Activated gamma-delta T cell treated with anti-CD3 and anti-CD28 coated beads, Interleukin-2, amount 50 U/mL, for 16 hours (primary cell): ENCODE measurements at places on chromosomes 7 and 10.

- DNase-seq = no peak
Measured at GRCh38 chr7:75937958-75938786, 23.2 kb downstream of the POR start.

DNA sequence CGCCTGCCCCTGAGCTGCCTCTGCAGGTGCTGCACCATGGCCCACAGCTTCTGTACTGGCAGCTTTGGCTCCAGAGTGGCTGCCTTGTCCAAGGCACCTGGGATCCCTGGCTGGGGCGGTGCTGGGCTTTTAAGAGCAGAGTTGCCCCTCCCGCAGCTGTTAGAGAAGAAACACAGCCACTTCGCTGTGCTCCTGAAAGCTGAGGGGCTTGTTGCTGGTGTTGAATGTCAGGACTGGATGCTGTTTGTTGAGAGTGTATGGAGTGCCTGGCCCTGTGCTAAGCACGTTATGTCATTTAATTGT lies 6.2 kb downstream of the FAM241B start:
- no peak for DNase-seq

DNA sequence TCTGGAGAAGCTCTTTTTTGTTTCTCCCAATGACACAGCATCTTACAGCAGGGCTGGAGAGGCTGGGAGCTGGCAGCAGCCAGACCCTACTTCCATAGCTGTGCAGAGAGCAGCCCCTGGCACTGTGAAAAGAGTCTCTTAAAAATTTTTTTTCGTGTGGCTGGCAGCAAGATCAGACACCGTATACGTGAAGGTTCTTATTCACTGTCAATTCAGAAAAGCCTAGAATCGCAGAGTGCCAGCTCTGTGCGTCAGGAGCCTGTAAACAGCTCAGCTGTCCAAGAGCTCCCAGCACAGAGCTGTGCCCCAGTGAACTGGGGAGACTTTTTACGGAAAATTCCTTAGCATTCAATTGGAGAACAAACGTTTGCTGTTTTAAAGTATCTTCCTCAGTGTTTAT lies 6.5 kb downstream of the BAG3 start:
- no peak for DNase-seq

DNA sequence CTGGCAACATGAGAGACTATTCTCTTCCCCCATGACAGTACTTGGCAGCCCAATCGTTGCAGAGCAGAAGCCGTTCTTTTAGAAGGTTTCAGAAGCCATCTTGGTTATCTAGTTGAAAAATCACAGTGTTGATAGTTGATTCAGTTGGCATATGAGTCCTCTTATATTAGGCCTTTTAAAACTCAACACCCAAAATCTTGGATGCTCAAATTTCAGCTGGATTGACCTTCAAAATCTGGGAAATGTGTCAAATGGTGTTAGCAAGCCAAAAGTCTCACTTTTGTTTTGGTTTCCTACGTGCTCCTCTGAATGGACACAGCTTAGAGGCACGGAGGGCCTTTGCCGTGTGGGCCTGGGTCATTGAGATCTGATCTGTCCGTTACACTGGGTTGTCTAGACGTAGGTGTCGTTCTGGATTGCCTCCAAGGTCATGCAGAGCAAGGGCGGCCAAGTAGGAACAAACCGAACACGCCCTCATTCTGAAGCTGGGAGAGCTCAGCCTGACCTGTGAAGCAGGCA lies 59.3 kb upstream of the BMPER start:
- DNase-seq = no peak

GRCh38 chr7:76272851-76273497 lies 29.5 kb upstream of the HSPB1 start:
- no peak for DNase-seq

DNA sequence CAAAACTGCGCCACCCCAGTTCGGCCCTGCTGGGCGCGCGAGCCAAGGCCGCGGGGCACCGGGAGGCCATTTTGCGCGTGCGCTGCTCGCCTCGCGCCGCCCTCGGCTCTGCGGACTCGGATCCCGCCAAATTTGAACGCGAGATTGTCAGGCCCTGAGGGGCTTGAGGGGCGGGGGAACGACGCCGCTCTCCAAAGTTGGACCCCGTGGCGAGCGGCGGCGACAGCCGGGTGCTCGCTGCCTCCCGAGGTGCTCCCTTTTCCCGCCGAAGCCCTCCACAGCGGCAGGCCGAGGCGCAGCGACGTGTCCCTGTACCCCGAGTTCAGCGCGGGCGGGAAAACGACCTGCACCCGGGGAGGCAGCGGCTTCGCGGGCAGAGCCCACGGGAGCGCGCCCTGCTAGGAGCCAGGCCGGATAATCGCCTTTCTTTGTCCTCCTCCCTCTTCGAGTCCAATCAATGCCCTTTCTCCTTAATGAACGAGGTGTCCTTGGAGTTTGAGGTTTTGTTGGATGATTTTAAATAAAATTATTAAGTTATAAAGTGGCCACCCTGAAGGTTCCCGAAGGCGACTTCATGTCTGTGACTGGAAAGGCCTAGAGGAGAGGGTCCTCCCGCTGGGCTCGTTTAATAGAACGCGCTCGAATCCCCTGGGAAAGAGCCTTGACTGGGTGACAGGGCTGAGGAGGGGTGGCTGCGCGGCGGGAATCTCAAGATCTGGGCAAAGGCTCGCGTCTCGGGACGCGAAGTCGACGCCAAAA lies 10.7 kb upstream of the SPAG6 start:
- no peak for DNase-seq

DNA sequence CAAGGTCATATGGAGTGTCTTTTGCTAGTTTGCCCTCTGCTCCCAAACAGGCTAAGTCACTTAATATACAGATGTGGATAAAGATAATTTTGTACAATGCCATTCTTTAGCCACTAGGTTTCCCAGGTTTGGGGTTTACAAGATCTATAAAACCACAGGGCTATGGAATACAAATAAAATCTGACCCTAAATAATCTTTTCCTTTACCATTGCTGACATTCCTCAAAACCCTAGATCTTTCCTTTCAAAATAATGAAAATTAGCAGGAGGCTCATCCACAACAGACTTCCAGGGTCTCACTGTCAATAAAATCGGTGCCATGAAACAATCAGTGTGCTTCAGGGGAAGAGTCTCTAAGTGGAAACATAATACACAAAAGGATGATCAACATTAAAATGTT lies 148.4 kb downstream of the CPEB3 start:
- no peak for DNase-seq

- no peak for DNase-seq
Measured at GRCh38 chr7:130974794-130975193, 240.8 kb upstream of the KLF14 start.

GRCh38 chr10:131580076-131580652 lies 268.6 kb upstream of the TCERG1L start:
- no peak for DNase-seq

GRCh38 chr10:121764233-121764942 lies 163.4 kb downstream of the ATE1 start:
- DNase-seq = no peak

DNA sequence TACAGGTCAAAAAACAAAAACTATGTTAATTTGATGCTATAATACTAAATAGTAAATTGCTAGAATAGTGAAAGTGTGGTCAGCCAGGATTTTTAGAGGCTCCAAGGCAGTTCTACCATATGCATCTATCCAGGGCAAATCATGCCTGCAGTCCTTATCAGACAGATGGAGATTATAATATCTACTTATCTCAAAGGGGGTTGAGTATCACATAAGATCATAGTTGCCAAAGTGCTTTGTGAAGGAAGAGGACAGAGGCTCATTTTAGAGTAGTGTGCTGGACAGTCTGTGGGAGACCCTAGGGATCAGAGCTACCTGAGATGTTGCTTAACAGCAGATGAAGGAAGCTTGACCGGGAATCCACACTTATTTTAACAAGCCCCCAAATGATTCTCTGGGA lies 3.2 kb downstream of the ICA1 start:
- DNase-seq = no peak

- DNase-seq = no peak
Measured at GRCh38 chr10:101224910-101225823, 4.1 kb downstream of the LBX1 start.

DNA sequence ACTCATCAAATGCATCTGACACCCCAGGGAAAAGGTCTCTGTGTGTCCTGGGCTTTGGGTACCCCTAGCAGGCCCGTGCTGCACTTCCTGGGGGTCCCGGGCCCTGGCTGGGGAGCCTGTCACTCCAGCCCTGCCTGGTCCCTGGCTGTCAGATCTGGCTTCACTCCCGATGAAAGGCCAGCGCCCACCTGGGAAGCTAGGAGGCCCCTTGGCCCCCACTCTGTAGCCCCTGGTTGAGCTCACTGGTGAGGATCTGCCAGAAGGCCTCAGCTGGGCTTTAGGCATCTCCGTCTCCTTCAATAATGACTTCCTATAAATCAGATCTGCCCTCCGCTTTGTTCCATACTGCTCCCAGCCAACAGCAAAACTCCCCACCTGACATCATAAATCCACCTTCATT lies 64.0 kb downstream of the GOLGA7B start:
- no peak for DNase-seq

GRCh38 chr10:55141892-55142291 lies 340.9 kb upstream of the PCDH15 start:
- DNase-seq = no peak

DNA sequence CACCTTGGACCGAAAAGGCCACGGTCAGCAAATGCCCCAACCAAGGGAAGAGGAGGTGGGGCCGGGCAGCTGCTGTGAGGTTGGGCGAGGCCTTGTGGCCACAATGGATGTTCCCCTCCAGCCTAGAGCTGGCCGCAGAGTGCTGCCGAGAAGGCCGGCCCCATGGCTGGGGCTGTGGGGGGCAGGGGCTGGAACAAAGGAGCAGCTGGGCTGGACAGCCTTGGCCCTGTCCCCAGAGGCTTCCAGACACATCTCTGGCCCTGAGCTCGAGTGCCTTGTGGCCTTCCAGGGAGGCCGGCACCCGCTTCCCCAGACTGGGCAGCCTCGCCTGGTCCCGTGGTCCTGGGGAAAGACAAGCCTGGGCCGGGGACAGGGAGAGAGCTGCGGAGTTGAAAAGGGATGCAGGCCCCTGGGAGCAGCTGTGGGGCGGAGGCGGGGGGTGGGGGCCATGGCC lies 88.0 kb downstream of the PDGFA start:
- DNase-seq = no peak

GRCh38 chr10:24849501-24850299 lies 102.7 kb downstream of the PRTFDC1 start:
- no peak for DNase-seq

DNA sequence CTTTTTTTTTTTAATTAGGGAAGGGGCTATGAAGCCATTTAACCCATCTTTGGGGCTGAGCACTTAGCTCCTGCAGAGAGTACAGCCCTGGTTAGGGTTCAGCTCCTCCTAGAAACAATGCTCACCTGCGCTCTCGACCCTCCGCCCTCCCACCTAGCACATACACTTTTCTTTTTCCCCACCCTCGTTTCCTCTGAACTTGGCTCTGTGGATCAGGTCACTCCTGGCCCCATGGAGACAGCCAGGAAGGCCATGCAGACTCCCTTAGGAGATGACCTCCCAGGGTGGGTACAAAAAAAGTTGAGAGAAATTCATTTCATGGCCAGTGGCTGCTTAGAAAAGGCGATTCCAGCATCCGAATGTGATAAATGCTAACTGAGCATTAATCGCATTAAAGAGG lies 15.8 kb downstream of the PAX2 start:
- no peak for DNase-seq

DNA sequence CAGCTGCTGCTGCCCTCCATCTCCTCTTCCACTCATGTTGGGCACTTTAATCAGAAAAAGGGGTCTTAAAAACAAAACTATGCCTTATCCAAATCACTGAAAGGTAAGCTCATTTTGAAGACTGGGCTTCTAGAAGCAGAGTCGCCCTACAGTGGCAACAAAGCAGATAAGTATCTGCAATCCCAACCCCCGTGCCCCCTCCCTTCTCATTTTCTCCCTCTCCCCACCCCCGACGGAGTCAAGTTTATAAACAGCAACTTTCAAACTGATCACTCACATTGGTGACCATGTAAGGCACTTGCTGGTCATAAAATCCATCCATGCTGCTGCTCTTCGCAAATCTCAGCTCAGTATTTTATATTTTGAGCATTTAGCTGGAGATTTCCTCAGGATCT lies 738 bp downstream of the ETV1 start:
- no peak for DNase-seq

DNA sequence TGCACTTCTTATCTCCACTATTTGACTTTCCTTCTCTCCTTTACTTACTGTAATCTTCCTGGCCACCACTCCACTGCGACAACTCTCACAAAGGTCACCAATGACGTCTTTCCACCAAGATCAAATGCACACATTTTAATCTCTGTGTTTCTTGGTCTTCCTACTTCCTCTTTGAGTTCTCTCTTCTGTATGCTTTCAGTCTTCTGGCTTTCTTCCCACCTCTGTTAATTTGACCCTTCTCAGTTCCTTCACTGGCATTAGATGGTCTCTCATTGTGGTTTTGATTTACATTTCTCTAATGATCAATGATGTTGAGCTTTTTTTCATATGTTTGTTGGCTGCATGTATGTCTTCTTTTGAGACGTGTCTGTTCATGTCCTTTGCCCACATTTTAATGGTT lies 31.9 kb downstream of the FAM107B start:
- no peak for DNase-seq

- DNase-seq = no peak
Measured at GRCh38 chr7:10040674-10041073, 933.0 kb upstream of the PHF14 start.

DNA sequence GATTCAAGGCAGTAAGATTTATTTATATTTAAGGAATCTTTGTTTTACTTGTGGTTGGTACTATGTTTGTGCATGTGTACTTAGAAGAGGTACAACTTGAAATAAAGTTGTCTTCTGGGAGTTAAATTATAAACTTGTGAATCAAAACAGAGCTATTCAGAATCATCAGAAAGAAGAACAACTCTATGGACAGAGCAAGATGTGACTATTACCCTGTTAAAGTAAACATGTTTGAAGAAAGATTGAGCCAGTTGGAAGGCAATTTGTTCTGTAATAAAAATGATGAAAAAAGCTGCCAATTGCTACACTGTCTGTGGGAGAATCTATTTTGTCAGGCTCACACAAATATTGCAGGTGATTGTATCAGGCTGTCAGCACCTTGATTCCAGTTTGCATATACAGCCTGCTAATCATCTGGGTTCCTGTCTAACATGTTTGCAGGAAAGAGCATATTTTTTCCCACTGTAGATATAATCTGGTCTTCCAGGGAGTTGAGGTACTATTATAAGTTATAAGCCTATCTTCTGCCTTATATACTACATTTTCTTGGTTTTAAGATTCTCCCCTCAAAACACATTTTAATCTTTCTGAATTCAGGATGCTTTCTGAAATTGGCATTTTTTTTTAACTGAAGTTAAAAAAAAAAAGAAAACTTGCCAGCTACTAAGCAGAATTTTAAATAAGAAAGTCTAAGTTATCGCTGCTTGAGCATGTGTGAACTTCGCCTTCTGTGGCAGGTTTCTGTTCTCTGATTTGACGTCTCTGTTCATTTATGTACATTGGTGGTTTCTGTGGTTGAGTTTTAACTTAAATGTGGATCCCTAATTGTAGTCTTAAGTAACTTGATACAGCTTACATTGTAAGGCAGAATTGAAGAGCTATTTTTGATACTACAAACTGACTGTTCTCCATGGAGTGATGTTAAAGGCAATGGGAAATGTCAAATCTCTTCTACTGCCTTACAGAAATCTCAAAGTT lies 46.0 kb downstream of the ZNRF2 start:
- no peak for DNase-seq

- no peak for DNase-seq
Measured at GRCh38 chr7:157073335-157073734, 62.9 kb upstream of the MNX1 start.
